ENCODE measurements at places on chromosomes 12 and 14.
A peak's percentile ranks its signal among the peaks of the same experiment; 100 is the strongest.

DNA sequence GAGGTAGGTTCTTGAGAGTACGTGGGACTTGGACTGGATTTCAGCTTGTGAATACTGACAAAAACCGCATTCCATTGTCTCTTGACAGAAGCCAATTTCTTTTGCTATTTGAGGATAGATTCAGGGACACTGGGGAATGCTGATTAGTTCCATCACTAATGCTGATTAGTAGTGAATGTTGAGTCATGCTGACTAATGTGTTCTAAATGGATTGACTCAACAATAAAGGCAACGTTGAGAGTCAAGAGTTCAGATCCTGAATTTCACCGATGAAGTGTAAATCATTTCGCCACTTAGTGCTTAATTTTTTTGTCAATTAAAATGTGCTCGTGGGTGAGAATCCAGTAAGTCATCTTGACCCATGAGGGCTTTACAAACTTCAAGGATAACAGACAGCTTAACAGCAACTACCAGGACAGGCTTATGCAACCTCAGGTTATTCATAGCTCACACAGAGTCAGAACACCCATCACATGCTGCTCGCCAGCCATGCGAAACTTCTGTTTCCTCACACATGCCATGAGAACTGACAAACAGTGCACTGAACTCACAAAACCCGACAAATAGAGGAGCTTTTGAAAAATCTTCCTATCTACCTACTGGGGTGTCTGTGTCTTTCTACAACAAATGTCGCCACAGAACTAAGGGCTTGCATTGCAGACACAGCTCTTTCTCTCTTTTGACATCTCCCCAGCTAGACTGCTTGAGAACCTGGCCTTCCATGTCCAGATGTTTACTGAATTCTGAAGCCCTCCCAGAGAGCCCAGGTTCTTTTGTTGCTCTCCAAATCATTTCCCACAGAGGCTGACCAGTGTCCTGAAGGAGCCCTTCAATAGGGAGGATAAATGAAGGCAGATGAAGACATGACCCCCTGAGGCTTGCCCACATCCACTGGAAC, 316.4 kb downstream of the ZFP36L1 start:
- DNase-seq, result no peak

DNA sequence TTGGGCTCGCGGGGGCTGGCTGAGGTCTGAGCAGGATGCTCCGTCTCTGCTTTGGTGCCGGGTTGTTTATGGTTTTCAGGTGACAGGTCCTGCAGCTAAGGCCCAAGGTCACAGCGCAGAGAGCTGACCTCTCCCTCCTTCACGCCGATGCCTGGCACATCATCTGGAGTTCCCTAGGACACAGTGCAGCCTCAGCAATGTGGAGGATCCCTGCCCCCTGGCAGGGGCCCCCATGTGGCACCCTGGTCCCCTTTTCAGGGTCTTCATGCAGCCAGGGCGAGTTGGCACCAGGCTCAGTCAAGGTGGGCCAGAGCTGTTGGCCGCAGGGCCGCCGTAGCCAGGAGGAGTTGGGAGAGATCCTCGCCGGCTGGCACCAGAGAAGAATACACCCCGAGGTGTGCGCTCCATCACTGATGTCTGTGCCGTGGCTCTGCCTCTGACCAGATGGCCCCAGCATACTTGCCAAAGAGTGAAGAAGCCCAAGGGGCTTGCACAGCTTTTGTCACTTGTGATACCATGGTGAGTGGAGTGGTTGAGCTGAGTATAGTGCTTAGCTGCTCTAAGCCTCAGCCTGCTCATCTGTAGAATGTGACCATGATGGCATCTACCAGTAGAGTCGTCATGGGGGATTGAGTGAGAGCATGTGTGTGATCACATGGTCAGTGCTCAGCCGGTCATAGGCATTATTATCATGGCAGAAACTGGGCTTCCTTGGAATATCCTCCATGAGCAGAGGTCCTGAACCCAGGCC, 11.0 kb downstream of the TPCN1 start:
- DNase-seq, result no peak

DNA sequence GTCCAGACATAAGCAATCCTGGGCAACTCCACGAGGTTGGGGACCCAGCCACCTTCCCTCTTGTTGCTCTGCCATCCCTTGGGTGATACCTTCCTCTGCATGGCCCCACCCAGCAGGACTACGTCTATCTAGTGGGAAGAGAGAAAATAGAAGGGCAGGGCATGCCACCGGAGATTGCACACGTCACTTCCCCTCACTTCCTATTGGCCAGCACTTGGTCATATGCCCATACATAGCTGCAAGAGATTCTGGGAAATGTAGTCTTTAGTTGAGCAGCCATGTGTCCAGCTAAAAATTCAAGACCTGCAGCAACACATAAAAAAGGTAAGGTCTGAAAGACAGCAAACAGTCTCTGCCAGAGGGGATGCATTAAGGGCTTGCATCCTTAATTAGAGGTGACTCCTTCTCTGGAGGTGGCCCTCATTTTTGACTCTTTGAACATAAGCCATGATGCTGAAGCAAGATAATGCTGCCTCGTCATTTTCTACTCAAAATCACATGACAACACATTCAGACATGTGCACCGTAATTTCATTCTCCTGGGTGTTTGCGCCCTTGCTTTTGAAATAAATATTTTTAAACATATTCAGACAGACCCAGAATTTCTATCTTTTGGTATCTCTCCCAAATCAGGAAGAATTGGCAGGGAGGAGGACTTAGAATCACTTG, 91.8 kb upstream of the PWP1 start:
- no peak for DNase-seq

GRCh38 chr12:97995559-97995958, 519.8 kb upstream of the TMPO start:
- no peak for DNase-seq

GRCh38 chr14:100589071-100589759, 2.0 kb upstream of the BEGAIN start:
- DNase-seq, result no peak

DNA sequence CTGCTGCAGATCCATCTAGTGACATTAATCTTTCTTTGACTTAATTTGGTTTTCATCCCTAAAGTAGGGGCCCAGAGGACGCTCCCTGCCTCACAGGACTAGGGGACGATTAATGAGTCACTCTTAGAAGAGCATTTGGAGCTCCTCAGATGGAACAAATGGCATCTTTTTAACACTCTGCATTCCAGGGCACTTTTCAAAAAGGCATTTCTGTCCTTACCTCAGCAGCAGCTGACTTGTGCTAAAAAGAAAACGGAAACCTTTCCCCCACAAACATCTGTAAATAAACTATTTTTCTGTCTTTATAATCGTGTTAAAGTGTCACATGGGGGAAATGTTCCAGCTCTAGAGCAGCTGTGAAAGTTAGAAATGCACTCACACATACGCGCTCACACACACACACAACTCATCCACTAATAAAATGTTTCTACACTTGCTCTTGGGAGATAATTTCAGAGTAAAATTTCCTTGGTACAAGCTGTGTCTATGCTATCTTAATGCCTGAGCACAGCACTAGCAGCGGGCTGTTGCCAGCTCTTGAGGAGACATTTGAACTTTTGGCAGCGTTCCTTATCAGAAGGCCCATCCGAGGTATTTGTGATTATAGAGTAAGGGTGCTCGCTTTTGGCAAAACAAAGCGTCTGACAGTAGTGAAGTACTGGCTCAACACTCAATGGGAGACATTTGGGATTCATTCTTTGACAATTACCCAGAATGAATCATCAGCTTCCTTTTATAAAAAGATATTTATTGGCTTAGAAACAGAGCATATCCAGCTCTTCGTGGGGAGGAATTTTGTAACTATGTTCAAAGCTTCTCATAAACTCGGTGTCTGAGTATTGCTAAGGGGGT, 141.3 kb downstream of the PLXNC1 start:
- DNase-seq, result no peak

DNA sequence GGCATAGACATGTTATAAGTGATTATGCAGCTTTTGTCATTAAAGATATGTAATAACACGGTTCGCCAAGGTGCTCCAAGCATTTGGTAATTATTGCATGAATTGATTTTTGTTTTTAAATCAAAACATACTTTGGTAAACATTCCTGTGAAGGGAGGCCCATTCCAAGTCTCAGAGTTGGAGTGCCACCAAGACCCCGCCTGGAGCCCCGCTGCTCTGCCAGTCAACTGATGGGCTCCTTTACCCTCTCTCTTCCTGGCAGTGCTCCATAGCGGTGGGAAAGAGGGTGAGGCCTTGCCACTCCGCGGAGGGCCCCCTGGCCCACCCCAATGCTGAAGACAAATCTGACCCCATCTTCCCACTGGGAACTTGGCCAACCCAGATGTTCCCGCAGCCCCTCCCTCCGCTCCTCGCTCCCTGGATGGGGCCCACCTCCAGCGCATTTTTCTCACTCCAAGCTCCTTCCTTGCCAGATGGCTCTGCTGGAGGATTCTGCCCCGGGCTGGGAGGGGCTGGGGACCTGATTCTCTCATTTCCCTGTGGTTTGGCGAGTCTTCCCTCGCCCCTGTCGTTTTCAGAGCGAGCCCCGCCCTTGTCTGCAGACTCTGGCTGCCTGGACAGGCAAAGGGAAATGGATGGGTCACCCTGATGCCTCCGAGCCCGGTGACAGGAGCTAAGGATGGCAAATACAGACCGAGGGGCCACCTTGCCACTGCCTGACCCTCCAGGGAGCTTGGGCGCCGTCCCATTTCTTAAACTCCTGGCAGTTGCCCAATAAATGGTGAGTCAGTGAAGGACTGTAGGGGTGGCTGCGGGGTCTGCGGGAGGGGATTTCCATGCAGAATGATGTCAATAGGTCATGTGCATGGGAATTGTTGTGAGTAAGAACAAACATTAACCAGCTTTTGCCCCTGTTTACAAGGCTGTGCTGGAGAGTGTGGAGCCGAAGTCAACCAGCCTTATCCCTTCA, 9.2 kb upstream of the PAPLN start:
- no peak for DNase-seq

DNA sequence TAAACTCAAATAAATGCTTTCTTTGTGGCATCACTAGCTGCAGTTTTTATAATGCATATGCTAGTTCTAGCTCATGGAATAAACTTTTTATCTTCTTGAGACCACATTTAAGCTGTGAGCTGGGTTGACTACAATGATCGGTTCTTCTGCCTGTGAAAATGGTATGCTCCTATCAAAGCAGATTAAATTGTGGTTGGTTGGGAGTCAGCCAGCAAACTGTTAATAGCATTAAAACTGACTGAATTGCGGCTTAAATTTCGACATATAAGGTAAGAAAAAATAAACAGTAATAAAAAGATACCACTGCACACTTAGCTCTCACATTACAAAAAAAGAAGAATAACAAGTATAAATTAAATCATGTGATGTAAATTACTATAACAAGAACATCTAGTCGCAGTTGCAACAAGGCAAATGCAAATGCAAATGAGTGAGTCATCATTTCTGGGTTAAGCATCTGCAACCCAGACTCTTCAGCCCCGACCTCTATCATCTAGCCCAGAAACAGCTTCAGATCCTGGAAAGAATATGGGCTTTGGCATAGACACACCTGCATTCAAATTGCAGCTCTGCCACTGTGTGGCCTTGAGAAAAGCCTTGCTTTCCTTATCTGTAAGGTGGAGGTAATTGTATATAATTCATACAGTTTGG, 19.8 kb upstream of the DHRS7 start:
- DNase-seq, result no peak

DNA sequence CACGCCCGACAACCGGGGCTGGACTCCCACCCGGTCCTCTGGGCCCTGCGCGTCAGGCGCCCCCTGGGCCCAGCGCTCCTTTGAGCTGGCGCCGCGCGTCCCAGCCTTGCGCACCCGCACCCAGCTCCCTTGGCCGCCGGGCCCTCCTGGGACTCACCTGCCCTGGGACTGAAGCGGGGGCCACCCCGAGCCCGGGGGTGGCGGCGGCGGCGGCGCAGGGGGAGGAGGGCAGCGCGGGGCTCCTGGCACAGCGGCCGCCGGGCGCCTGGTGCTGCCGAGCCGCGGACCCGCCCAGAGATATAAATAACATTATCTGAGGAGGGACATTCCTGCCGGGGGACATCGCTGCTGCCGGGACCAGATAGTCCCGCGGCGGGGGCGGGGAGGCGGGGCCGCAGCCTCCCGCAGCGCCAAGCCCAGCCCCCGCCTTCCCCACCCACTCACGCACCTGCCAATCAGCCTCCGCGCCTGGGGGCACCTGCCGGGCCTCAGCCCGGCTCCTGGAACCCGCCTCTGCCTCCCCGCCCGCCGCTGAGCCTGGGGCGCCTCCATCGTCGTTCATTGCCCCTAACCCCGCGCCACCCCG, at the start of gene SPTB:
TSS of gene SPTB (minus strand) at position 273 of the 586 bp plus-strand sequence. CDS start 56,813 bp downstream, outside the sequence.
- peak; percentile 63 for DNase-seq

GRCh38 chr14:74434294-74434693, 8.3 kb upstream of the SYNDIG1L start:
- DNase-seq, result no peak

- no peak for DNase-seq
These were observed 93.9 kb upstream of the OVCH1 start for GRCh38 chr12:29591140-29592020.

DNA sequence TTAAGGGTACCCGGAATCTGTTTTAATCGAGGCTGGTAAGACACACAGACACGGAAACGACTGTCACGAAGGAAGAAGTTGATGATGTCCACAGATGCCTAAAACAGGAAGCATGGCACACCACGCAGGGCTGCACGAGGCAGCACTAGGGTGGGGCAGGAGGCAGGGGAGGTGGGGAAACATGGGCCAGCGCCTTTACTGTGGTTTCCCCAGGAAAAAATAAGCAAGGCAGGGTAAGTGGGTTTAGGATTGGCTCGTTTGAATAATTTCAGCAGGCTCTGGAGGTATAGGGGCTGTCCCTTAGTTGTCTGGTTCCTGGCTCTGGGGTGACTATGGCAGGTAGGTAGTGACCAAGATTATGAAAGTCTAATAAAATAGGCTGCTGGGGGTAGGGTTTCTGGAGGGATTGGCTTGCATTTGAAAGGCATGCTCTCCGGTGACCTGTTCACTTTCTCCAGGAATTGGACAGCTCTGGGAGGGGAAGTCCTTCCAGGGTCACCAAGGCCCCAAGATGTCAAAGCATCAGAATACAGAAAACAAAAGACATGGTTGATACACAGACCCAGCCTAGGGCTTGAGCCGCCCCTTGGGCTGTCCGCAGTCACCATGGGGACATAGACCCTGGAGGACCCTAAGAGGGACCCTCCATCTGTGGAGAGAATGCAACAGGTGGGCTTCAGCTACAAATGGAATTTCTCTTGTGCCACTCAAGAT, 35.3 kb downstream of the MAP1LC3B2 start:
- DNase-seq, result peak; percentile 63

DNA sequence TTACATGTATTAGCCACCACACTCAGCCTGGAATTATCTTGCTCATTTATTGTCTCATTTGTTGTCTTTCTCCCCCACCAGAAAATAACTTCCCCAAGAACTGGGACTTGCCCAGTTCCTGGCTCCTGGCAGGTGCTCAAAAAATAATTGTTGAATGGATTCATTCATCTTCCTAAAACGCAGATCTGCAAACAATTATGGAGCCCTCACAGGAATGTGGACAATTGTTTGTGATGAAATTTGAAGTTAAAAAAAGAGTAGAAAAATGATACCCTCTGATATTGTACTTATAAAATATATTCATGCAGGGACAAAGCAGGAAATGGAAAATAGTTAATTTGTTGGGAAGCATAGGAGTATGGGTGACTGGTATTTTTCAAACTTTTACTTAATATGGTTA, 60.7 kb upstream of the MAP1LC3B2 start:
- no peak for DNase-seq

DNA sequence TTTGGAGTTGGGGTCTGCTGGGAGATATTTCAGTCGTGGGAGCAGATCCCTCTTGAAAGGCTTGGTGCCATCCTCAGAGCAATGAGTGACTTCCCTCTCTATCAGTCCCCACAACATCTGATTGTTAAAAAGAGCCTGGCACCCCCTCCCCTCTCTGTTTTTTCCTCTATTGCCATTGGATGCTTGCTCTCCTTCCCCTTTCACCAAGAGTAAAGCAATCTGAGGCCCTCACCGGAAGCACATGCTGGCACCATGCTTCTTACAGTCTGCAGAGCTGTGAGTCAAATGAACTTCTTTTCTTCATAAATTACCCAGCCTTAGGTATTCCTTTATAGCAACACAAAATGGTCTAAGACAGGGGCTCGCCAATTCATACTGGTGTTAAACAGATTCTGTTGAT, 99.1 kb upstream of the CCND2 start:
- DNase-seq, result no peak

Data from stimulated activated naive CD8-positive, alpha-beta T cell treated with anti-CD3 and anti-CD28 coated beads, Interleukin-15, amount 100 ng/mL, for 72 hours (primary cell).